H54 (cell line): ENCODE measurements at places on chromosomes 3 and 15.

DNA sequence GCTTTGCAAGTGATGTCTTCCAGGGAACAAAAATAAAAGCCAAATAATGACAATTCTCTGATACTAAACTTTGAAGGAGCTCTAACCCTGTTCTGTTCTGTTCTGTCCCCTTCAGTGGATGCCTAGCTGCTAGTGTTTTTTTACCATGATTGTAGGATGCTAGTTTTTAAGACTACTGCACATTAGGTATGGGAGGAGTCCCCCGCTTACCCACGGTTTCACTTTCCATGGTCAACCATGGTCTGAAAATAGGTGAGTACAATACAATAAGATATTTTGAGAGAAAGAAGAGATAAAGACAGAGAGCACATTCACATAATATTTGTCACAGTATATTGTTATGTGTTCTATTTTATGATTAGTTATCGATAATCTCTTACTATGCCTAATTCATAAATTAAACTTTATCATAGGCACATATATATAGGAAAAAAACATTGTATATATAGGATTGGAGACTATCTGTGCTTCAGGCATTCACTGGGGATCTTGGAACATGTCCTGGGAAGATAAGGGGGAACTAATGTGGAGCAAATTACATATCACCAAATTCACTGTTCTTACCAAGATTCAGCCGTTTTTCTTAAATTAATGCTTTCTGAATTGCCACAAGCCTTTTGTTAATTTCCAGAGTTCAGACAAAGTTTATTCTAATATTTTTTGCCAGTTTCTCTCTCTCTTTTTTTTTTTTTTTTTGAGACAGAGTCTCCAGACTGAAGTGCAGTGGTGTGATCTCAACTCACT, 32.8 kb upstream of the POMGNT2 start:
- no peak for DNase-seq

DNA sequence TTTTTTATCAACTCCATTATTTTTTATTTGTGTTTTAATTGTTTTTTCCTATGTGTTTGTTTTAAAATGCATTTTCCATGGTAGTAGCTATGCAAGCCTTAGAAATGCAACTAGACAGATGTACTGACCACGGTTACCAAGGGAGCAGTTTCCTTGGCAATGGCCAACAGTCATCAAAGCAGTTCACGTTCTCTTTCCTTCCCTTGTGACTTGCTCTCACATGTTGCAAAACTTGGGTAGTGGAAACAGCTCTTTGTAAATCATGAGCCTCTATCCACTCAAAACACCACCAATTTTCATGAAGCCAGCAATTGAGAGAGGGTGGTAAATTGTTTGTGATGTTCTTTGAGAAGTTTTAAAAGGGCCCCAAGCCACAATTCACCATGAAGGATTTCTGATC, 499.4 kb upstream of the MDFIC2 start:
- DNase-seq: no peak

DNA sequence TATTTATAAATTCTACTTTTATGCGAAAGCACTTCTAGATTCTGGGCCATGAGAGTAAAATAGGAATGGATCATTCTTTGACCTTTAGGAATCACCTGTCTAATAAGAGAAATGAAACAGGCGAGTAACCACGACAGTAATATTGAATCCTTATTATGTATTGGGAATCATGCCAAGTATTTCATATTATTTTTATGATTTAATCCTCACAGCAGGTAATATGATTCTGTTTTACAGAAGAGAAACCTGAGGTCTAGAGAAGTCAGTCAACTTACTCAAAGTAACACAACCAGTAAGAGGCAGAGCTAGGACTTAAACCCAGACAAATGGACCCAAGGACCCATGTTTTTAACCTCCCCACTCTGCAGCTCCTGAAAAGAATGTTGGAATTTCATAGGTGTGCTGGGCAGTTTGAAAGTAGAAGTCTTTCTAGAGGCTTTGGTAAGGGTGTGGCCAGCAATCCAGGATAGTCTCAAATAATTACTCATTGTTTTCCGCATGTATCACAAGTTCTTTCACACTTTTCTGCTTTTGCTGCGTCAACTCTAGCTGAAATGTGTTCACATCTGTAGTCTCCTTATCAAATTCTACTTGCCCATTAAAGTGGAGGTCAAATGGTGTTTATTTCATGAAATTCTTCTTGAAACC, 181.7 kb downstream of the TPRG1 start:
- DNase-seq: no peak

GRCh38 chr15:74642734-74643664, 27.4 kb downstream of the CLK3 start:
- DNase-seq: no peak

- no peak for DNase-seq
Measured at GRCh38 chr3:158434412-158435038, 136.5 kb upstream of the MLF1 start.

DNA sequence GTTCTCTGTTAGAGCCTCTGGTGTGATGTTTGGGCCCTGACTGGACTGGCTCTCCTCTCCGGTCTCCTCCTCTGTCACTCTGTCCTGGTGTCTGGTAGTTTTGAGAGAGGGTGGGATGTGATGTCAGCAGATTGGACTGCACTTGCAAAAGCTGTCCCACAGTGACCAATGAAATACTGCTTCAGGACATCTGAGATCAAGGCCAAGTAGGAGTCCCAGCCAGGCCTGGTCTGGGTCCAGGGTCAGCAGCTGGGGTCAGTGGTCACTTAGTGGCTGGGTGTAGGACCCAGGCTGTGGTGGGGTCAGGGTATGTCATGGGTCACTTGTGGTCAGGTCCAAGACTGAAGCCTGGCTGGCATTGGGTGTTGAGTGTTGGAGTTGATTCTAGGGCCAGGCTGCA, 20.9 kb downstream of the ALDH1L1 start:
- no peak for DNase-seq

- no peak for DNase-seq
Measured at GRCh38 chr3:127970966-127971592, 56.0 kb downstream of the KBTBD12 start.
